ENCODE measurements at places on chromosomes 16 and 17.

DNA sequence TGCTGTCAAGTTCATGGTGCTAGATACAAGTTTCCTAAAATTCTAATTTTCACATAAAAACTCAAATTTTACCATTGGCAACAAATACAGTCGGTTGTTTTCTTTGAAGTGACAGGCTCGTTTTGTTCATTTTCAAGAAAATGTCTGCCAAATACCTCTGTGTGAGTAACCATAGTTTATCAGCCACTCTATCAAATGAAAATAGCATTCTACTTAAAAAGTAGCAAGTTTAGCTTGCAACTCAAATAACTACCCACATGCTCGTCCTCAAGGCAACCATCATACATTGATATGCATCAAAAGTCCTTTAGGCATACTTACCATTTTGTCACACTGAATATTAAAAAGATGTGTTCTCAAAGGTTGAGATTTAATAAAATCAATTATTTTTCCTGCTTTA, 11.7 kb downstream of the MYH10 start:
- no peak for DNase-seq

DNA sequence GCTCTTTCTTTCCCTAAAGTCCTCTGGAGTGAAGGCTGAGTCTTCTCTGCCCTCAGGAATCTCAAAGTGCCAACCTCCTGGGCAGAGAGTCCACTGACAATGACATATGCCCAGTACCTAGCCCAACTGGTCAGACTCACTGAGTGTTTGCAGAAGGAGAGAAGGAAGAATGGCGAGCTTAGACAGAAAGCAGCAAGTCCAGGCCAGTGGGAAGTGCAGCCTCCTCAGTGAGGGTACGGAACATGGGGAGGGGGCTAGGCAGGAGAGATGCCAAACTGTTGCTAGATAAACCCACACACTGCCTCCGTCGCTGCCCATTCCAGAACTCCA, 678 bp downstream of the EXOC7 start:
- DNase-seq: no peak

- peak; percentile 53 for DNase-seq
Measured at GRCh38 chr17:16419929-16420271, 4.5 kb downstream of the TRPV2 start.

GRCh38 chr16:69929480-69929879, 21.7 kb upstream of the CLEC18A start:
- DNase-seq: no peak

- DNase-seq: no peak
Measured at GRCh38 chr17:5694551-5694950, 110.2 kb upstream of the NLRP1 start.

DNA sequence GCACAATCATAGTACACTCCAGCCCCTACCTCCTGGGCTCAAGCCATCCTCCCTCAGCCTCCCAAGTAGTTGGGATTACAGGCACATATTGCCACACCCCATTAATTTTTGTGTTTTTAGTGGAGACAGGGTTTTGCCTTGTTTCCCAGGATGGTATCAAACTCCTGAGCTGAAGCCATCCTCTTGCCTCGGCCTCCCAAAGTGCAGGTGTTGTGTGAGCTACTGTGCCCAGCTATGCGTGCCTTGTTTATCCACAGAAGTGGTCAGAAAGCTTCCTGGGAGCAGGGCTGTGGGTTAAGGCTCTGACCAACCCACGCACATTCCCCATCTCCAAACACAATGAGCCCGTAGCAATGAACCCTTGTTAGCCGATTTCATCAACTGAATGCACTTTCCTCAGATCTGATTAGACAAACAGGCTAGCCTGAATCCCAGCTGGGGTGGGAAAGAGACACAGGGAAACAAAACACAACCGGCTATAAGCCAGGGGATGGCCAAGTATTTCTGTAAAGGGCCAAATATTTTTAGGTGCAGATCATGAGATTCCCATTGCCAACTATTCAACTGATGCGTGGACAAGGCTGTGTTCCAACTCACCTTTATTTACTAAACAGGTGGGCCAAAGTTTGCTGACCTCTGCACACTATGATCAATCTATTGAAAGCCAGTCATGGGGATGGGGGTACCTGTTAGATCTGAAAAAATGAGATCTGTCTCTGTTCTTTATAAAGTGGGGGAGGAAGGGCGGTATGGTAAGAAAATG, 193.6 kb downstream of the CPPED1 start:
- DNase-seq: no peak

GRCh38 chr16:58422809-58423208, 30.5 kb downstream of the GINS3 start:
- no peak for DNase-seq

- no peak for DNase-seq
Measured at GRCh38 chr16:70676675-70677498, 9.0 kb downstream of the MTSS2 start.

DNA sequence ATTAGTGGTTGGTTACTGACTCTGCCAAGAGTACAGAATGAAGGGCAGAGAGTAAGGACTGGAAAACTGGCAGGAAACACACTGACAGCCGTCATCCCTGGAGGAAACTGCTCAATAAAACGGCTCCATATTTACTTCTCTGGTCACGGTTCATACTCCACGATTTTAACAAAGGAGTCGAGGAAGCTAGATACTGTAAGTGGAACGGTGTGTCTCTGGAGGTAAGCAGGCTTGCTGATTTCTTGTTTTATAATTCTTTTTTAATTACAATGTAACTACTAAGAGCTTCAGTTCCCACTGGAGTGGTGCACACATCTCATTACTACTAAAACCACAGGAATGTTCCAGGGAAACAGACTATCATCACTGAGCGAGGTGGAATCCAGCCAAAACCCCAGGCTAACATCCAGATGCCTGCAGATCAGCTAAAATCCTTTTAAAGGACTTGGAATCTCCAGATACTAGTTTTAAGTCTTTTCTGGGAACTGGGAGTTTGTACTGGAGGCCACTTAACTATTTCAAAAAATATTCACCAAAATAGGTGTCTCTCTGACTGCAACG, 17.8 kb downstream of the SERPINF1 start:
- peak; percentile 95 for DNase-seq

DNA sequence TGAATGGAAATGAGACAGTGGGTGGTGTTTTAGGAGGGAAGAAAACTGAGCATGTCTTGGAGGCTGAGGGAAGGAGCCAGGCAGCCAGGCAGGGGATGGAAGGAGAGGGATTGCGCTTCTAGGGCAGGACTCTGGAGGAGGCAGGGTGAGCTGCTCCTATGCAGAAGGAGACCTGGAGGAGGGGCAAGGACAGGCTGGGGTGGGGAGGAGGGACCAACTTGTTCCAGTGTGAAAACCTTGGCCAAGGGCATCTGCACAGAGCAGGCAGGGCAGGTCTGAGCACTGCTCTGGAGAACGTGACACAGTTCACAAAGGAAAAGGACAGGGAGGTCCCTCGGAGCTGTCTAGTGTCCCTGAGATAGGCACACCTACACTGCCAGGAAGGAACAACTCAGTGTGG, 5.5 kb downstream of the GALK1 start:
- no peak for DNase-seq

DNA sequence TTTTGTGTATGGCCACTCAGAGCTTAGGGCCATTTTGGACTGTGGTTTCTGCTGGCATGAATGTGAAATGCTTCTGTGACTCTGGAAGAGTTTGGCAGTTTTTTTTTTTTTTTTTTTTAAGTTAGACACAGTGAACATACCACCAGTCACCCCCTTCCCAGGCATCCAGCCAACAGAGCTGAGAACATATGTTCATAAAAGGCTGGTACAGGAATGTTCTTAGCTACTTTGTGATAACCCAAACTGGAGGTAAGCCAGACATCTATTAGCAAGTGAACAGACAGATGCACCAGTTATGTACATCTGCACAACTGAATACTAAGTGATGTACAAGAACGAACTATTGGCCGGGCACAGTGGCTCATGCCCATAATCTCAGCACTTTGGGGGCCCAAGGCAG, 92.7 kb downstream of the ABCC1 start:
- DNase-seq: peak; percentile 76

DNA sequence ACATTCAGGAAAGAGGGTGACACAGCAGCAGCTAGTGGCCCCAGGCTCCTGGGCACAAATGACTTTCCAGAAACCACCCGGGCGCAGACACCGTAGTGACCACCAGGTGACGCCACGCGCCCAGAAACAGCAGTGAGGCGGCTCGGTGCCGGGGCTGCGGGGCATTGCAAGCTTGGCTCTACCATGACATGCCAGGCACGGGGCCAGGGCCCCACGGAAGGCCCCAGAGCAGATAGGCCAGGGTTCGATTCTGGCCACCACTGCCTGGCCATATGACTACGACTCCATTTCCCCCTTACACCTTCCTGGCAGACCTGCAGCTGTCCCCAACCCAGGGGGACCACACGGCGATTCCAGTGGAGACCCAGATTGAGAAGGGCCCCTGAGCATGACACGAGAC, 6.7 kb downstream of the RHBDF1 start:
- no peak for DNase-seq

DNA sequence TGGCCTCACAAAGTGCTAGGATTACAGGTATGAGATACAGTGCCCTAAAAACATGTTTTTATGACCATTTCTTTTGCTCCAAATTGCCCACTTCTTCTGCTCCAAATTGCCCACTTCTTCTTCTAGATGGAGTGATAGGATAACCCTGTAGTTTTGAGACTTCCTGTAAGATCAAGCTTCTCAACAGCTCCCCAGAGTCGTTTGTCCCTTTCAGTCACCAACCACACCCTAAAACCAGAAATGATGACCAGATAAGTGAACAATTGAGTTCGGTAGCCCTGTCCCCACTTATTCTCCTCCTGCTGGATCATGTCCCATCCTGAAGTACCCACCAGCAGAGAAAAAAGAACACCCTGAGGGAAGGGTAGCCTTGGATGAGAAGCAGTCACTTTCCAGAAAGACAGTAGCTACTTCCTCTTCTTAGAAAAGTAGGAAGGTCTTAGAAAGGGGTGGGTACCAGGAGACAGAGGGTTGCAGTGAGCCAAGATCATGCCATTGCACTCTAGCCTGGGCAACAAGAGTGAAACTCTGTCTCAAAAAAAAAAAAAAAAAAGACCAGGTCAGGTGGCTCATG, 2.5 kb downstream of the ODAD4 start:
- DNase-seq: no peak

DNA sequence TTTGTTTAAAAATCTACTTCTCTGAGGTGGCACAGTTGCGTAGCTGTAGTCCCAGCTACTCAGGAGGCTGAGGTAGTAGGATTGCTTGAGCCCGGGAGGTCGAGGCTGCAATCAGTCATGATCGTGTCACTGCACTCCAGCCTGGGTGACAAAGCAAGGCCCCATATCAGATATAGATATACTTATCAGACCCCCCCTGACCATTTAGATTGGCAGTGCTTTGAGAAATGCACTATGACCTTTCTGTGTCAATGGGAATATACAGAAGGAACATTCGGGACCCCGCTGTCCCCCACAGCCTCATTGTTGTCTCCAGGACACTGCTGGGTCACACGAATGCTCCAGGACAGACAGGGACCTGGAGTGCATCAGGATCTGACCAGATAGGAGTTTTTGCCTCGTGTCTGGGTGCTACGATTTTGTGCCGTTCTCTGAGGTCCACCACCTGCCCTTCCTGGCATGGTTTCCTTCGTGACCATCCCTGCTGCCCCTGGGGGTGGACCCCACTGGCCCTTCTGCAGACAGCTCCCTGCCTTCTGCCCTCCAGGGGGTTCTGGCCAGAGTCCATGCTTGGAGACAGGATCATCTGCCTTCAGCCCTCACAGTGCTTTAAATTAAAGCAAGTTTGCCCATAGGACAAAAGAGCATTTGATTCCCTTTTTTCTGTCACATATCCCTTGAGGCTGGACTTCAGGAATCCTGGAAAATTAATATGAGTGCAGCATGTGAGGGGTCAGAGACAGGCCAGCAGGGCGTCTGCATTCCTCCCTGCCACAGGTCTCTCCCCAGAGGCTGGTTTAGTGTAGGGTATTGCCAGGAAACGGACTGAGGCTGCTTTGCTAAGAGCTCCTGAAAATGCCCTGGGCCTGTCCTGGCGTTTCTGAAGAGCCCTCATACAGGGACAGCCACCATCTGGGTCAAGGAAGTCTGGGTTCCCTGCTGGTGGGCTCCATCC, 19.3 kb downstream of the PLD6 start:
- DNase-seq: no peak

- DNase-seq: no peak
Measured at GRCh38 chr17:57940653-57941329, 14.4 kb downstream of the CUEDC1 start.

DNA sequence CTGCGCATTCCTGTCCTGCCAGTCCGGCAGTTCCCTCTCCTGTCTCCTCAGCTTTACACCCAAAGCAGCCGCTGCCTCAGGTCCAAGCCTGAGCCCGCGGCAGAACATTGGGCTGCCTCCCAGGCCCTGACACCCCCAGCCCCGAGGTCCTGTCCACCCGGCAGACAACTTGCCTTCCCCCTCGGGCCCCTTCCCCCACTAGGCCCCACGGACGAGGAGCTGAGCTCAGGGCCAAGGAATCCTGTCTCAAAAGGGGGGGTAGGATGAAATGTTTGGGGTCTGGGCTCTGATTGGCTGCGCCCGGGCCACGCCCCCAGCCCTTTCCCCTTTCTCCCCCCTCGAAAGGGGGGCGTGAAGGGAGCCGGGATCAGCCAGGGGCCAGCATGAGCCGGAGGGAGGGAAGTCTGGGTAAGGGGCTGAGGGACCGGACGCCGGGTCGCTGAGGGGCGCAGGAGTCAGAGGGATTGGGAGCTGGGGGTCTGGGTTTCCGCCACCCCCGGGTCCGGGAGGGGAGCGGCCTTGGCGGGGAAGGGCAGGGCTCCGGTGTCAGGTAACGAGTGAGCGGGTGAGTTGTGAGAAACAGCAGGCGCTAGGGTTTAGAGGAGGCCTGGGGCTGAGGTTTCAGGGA, at the start of gene CTF1:
TSS of gene CTF1 (plus strand) at position 354 of the 628 bp plus-strand sequence. CDS start at position 384, 30 bp downstream.
- peak; percentile 88 for DNase-seq

GRCh38 chr17:76740329-76741118, 2.6 kb downstream of the MFSD11 start:
- no peak for DNase-seq

DNA sequence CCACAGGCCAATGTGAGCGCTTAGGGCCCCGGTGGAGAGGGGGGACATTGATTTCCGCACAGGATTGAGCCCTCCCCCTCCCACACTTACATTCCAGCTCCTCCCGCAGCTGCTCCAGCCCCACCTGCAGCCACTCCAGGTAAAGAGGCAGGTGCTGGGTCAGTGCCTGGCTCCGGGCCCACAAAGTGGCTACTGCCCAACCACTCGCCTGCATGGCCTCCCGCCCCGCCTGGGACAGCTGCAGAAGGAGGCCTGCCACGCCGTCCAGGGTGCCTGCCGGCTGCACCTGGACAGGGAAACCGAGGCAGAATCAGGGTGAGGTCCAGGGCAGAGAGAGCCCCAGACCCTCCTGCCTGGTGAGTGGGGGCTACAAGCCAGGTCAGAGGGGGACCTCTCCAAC, 46.3 kb downstream of the RMI2 start:
- DNase-seq: no peak

DNA sequence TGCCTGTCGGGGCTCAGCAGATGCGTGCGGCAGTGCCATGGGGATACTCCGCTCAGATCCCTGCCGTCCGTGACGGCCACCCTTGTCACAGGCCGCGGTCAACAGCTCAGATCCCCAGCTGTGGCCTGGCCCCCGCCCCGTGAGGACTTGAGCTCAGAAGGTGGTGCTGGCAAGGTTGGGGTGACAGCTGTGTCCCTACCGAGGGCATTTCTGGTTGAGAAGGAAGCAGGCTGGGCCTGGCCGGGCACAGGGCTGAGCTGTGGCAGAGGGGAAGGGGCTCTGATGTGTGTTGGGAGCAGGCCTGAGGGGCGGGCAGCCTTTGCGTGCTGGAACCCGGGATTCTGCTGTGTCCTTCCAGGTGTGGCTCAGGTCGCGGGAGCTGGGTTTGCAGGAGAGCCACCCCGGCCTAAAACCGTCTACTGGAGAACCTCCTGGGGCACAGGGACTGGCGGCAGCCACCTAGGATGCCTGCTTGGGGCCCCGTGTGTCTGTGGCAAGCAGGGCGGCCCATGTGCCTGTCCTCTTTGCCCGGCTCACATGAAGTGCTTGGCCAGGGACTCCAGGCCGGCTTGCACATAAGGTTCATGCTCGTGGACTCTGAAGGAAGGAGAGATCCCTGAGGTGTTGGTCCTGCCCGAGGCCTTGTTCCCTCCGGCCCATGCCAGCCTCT, 5.1 kb downstream of the UBE2I start:
- DNase-seq: no peak
